ENCODE measurements at places on chromosomes 6 and 20.

- no peak for DNase-seq
Observed at GRCh38 chr20:16059841-16060240, 513.4 kb downstream of the KIF16B start.

- DNase-seq: no peak
Observed at GRCh38 chr6:168799067-168799466, 358.1 kb downstream of the SMOC2 start.

DNA sequence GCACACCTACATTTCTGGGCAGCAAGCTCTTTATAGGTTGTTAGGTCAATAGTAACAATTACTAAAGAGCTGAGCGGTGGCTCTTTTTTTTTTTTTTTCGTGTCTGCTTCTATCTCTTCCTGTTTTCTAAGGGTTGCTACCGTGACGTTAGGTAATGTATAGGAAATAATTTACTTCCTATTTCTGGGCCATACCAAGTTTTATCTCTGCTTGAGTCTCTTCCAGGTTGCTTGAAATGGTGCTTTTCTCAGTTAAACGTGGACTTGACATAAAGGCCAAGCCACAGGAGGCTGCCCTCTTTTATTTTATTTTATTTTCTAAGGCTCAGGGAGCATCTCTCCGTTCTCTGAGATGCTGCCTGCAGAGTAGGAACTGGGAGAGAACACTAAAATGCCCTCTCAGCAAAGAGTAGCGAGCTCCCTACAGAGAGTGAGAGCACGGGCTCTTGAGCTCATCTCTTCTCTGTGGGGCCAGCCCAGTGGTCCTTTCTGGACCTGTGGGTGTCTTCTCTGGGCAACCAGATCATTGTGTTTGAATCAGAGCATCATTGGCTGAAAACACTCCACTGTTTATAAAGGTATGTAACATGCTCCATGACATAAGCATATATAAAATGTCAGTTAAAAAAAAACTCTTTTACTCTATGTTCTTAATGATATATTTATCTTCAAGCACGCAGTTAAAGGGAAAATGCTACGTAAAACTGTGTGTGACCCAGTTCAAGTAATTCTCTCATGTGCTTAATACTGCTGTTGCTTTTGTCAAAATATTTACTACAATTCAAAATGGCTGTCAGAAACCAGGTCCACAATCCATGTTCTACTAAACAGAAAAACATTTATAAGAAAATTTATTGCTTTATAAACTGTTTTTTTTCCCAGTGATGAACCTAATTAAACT lies at the start of gene ZNF831:
Gene ZNF831, plus strand, starts transcription at position 191 of the 900 bp plus-strand sequence. CDS start 27,199 bp downstream, outside the sequence.
- DNase-seq: no peak

- DNase-seq: no peak
Observed at GRCh38 chr6:163296835-163297519, 117.5 kb upstream of the QKI start.

DNA sequence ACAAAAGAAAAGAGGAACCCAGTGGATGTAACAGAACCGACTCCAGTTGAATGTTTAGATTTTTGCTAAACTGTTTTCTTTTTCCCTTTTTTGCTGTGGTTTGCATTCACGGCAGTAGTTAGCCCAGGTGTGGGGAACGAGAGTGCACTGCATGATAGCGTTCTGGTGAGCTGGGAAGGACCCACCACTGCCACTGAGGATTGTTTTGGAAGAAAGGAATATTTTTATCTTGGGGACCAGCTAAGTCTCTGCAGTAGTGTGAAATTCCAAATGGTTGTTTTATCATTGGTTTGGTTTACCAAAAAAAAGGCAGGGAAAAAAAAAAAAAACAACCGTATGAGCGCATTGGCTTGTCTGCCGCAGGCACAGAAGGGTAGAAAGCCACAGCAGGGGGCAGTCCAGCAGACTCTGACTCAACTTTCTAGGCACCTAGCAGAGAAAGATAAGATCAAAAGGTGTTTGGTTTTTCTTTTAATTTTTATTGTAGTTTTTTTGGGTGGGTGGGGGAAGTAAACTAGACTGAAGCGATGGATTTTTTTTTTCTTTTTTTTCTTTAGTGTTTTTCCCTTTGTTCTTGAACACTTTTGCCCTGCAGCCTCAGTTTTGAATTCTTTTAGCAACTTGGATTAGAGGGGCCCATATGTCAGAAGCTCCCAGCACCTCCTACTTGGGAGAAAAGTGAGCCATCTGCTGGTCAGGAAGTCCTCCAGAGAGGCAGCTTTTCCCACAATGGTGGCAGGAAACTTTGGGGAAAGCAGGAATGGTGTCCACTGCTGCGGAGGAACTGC lies 13.5 kb upstream of the RAB5IF start:
- peak; percentile 30 for DNase-seq

DNA sequence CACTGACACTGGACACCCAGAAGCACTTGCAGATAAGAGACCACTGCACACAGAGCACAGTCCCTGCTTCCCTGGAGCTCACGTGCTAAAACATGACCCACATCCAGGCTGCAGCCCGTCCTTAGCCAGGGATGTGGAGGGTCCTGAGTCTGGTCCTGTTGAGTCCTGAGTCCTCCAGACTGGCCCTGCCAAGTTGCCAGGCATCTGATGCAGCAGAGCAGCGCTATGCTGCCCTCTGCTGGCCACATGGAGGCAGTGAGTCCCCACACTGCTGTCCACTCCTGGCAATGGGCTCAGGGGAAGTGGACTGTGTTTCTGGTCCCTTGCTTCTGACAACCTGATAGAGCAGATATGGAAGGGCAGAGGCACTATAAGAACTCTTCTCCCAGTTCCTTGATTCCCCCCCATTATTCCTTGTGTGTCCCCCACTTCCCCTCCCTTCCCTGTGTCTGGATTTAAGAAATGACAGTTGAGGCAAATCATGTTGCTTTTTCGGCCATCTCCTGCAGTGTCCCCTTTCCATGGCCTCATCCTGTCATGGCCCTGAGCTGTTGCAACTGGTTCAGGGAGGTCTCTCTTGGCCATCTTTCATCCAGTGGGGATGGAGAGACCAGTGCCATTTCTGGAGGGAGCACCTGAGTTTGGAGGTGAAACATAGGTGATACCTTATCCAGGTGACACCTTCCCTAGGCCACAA lies 86.0 kb downstream of the DHX35 start:
- peak; percentile 83 for DNase-seq

DNA sequence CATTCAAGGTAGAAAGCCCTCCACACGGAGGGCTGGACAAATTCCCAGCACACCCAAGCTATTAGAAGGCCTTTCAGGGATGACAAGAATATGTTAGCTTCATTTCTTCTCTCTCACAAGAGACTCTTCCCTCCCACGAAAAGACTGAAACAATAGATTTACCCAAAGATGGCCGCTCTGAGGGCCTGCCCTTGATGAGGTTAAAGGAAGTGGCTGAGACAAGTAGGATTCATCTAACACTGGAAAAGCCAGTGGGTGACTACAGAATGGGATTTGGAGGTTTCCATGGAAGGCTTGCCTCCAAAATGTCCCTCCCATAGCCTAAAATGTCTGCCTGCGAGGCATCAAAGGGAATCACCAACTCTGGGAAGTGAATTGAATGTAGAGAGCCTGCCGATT lies 277.6 kb downstream of the CLIC5 start:
- no peak for DNase-seq

- DNase-seq: no peak
Observed at GRCh38 chr6:39086294-39086693, 28.7 kb downstream of the SAYSD1 start.
